ENCODE measurements at places on chromosomes 3 and 15.
A peak's percentile ranks its signal among the peaks of the same experiment; 100 is the strongest.

DNA sequence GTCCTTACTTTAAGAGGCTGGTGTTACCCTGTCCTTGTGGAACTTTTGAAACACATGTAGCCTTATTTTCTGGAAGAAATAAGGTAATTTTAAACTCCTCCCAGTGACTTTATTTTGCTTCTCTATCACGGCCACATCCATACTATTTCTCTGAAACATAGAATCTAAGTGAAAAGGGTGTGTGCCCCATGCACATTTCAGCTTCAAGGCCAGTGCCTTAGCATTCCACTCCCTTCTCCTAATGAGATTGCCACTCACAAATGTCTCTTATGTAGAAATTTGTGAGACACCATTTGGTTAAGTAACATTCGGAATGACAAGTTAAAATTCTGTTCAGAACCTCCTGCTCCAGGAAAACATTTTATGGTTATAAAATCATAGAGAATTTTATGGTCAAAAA, 562.7 kb downstream of the TUSC7 start:
- DNase-seq = no peak

- no peak for DNase-seq
These were observed 538.8 kb downstream of the NLGN1 start for GRCh38 chr3:173936316-173936715.

GRCh38 chr3:10974746-10975375, 17.7 kb upstream of the SLC6A1 start:
- DNase-seq = no peak

DNA sequence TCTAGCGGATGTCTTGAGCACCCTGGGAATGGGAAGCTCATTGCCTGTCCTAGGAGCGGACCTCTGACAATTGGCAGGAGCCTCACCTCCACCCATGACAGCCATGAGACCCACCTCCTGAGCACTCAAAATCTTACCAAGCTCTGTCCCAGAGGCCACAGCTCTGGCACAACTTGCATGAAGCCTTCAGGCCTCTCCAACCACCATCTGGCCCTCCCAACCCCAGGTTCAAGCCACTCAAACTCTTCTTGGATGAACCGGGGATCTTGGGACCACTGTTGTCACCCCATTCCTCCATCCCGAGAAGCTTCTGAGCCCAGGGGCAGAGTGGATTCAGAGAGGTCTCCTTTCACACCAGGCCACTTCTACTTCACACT, 1.5 kb downstream of the VIPR1 start:
- DNase-seq = no peak

DNA sequence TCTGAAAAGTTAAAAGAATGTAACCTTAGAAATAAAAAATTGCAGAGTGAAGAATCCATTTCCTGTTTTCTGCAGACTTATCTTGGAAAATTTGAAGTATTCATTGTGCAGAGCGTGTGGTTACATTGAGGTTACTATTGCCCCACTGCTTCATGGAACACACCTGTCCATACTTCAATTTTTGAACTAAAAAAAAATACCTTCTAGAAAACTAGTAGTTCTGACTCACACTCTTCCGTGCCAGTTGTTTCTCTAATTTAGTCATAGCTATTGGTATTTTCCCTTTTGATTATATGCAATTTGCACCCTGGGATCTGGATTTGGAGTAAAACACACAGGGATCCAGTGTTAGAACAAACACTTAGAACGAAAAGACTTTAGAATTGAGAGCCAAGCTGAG, 111.8 kb upstream of the LYSMD4 start:
- DNase-seq = no peak

GRCh38 chr3:4900298-4900697, 78.9 kb upstream of the BHLHE40 start:
- no peak for DNase-seq

- no peak for DNase-seq
These were observed 74.6 kb downstream of the TGFBR2 start for GRCh38 chr3:30680789-30681648.

GRCh38 chr3:127035677-127036076, 52.8 kb downstream of the PLXNA1 start:
- DNase-seq = no peak

- no peak for DNase-seq
These were observed 823 bp upstream of the CCDC71 start for GRCh38 chr3:49166752-49167556.

DNA sequence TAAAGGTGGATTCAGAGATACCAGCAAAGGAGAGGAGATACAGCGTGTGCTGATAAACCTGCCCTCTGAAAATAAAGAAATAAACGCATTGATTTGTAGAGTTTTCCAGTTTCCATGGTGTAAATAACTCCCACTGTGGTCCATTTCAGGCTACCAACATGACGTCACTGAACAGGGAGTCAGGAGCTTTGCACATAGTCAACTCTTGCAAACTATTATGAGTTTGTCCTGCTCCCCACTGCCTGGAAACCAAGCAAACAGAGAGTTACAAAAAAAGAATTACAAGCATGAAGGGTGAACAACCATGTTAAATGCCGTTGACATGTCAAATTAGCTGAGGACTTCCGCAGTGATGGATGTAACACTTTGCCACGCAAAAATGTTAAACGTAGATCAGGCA, 70.4 kb upstream of the GATA2 start:
- no peak for DNase-seq

DNA sequence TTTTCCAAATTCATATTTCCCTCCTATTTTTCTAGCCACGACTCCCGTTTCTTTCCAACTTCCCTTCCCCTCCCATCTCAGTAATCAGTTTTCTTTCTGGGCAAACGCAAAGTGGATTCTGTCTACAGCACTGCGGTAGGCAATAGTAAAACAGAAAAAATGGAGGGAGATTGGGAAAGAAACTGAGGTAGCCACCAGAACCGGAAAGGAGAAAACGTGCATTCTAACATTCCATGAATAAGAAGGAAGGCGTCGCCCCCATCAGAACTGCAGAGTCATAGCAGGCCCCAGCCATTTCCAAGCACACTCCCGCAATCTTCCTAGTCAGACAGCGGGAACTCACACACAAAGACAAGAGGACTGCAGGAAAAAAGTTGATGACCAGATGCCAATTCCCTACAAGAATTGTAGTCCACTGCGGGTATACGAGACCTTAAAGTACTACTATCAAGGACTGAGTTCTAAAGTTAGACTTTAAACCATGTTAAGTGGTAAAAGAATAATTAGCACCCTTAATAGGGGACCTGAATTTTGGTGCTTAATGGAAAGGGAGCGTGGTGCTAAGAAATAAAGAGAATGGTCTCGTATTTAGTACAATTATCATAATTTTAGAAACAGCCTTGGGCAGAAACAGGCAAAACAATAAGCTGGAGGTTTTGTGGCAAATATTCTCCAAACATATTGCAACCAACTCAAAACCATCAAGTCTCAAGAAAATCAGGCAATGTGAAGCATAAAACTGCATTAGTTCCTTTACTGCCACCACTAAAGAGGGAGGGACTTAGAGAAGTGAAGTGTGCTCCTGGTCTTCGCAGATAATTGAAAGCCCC, 1.4 kb downstream of the PFN2 start:
- DNase-seq = peak; percentile 70

- no peak for DNase-seq
These were observed 58.4 kb upstream of the HRH1 start for GRCh38 chr3:11095932-11096265.

DNA sequence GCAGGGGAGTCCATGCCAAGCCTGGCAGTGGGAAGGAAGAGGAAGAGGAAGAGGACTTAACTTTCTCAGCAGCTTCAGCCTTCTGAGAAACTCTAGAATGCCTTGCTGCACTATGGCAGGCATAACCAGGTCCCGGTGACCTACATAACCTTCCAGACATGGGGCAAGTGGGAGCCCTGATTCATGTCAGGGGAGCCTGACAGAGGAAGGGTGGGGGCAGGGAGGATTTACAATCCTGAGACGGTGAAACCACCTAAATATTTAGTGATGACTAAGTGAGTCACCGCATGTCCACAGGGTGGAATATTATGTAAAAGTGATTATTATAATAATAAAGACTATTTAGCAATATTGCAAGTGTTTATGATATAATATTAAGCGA, 46.7 kb downstream of the AMOTL2 start:
- DNase-seq = no peak

- no peak for DNase-seq
These were observed 231.3 kb upstream of the ARHGEF26 start for GRCh38 chr3:153889905-153890334.
